ENCODE measurements at places on chromosomes 7 and 10. TPM values are rescaled to one million over a fixed set of nuclear protein-coding genes. Genes with fewer than 3 reads are reported as not detected.

GRCh38 chr7:21305455-21306235, 122.2 kb upstream of the SP4 start:
- H3K4me1 ChIP-seq: peaks cover 23% of the 10 kb centered on the region
- no peaks in the 10 kb centered on the region for H3K27me3 ChIP-seq
- no peak for DNase-seq
- H3K4me3 ChIP-seq: no peak overlapping the region

Gene SEMA3E
- not detected for total RNA-seq

Gene IFIT1B
- total RNA-seq: 0.15 TPM

GRCh38 chr10:110496553-110497437, 912 bp upstream of the DUSP5 start:
- H3K27me3 ChIP-seq: no peaks in the 10 kb centered on the region
- H3K27ac ChIP-seq: peak overlapping the region; percentile 87
- peaks cover 49% of the 10 kb centered on the region for H3K4me1 ChIP-seq
- H3K4me3 ChIP-seq: peak overlapping the region; percentile 84

Data from activated CD4-positive, alpha-beta memory T cell treated with anti-CD3 and anti-CD28 coated beads, Interleukin-2, amount 10 ng/mL, durations not matched to agents 7 days and 5 days (primary cell).